ENCODE measurements at places on chromosomes 1 and 21.
A peak's percentile ranks its signal among the peaks of the same experiment; 100 is the strongest.

DNA sequence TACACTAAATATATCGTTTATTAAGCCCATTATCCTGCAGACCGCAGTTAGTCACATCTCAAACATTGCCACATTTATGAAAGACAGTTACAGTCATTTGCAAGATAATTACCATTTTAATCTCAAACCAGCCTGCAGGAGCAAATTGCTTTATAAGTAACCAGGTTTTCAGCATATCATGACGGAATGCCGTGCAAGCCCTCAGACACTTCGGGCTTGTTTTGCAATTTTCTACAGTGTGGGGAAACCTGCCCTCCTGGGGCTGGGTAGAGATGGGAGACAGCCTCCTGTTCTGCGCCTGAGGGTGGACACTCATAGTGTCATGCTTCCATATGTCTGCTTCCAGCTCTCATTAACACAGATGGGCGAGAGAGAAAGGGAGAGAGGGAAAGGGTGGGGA is 563.9 kb downstream of the NPHP4 start:
- no peak for DNase-seq

DNA sequence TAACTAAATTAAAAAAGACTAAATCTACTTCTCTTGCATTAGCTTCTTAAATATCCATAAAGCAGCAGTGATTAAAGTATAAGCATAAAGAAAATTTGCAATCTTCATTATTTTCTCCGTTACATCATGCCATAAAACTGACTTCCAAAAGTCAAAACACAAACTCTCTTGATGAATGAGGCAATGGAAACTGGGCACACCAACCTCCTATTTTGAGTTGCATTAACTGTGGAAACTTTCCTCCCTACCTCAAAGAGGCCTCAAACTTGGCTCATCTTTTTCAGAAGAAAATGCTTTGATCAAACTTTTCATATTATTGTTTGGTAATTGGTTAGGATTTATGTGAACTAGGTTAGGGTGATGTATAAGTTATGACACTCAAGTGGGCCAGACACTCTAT is 4.1 kb upstream of the BTG3 start:
- no peak for DNase-seq

DNA sequence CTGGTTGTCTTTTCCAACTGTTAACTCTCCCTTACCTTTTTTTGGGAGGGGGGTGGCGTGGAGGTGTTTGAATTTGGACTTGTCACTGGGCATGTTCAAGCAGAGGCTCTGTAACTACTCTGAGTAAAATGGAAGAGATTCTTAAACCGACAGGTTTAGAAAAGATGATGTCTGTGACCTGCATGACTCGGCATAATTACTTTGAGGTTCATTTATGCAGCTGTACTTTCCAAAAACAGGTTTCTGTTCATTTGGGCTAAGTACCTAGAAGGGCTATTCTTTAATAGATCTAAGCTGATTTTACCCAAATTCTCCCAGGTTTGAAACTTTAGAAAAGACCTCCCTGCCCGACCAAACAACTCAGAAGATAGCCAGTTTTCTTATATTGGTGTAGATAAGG is 80.3 kb downstream of the SLC35A3 start:
- DNase-seq: no peak

DNA sequence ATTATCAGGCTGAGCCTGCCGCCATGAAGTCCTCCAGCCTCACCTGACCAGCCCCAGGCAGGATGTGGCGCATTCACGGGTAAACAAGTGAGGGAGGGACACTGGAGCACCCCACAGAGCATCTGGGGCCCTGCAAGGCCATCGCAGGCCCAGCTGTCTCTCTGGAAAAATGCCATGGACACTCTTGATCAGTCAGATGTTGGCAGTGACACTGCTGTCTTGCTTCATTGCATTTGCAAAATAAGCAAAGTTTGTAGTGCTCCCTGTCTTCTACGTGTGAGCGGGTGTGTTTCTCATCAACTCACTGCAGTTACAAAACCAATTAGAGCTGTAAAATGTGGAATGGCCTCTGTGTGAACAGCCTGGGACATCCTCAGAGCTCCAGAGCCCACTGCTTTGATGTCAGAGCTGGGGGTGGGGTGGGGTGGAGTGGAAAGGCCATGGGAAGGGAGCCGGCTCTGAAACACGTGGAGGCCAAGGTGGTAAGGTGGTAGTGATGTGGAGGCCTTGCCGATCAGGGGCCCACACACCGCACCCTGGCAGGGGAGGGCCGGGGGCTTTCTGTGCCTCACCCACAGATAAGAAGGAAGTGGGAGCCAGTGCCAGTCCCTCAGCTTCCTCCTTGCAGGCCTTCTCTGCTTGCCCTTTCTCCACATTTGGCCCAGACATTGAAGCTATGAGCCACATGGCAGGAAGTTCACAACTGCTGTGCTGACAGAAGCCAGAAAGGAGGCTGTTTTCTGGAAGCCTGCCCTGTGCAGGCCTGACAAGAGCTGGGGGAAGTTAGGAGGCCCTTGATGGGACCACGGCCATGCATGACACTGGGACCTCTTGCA is 254.9 kb downstream of the RHOU start:
- peak; percentile 70 for DNase-seq

- DNase-seq: no peak
These were observed 31.0 kb downstream of the UBE2T start for GRCh38 chr1:202310746-202311145.

- no peak for DNase-seq
These were observed 60.1 kb downstream of the HNRNPR start for GRCh38 chr1:23283667-23284602.
